ENCODE measurements at places on chromosomes 7 and 10.

DNA sequence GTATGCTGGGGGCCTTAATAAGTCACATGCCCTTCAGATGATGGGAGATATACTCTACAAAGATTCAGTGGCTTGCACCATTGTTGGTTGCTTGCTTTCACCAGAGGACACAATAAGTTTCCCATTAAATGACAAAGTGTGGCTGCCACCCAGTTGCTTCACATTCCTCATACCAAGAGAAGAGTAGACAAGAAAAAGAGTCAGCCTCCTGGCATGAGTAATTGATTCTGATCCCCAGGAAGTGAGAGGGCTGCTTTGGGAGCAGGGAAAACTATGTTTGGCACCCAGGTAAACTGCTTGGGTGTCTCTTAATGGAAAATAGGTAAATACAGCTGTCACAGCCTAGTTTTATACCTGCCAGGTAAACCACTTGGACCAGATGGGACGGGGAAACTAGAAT lies 66.7 kb upstream of the IL6 start:
- no peak for DNase-seq

- DNase-seq, result no peak
Observed at GRCh38 chr10:130810856-130811255, 500.7 kb downstream of the TCERG1L start.

- no peak for DNase-seq
Observed at GRCh38 chr7:82126576-82126975, 317.0 kb downstream of the CACNA2D1 start.

- DNase-seq, result no peak
Observed at GRCh38 chr10:78292982-78293865, 259.6 kb downstream of the RPS24 start.

- DNase-seq, result no peak
Observed at GRCh38 chr10:88996927-88997326, 6.3 kb downstream of the FAS start.

DNA sequence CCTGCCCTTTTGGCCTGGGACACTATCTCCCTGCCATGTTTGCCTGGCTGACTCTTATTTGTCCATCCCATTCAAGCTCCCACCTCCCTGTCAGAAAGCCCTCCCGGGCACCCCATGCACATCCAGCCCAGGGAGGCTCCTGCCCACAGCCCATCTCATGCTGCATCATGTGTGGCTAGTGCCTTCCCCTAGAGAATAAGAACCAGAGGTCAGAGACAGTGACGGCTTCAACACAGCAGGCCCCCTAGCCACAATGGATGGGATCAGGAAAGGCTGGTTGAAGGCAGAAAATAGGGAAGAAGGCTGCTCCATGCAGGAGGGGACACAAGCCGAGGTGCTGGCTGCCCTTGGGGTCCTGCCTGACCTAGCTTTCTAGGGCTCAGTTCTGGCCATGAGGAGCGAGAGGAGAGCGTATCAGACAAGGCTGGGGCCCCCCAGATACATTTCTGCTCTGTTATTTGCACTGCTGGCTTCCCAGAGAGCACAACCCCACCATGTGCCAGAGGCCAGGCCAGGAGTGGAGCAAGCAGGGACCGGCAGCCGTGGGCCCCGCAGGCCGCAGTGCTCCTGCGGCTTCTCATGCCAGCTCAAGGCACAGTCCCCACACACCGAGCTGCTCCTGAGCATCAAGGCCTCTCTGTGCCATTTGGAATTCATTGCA lies 161.1 kb upstream of the ZMIZ1 start:
- no peak for DNase-seq

DNA sequence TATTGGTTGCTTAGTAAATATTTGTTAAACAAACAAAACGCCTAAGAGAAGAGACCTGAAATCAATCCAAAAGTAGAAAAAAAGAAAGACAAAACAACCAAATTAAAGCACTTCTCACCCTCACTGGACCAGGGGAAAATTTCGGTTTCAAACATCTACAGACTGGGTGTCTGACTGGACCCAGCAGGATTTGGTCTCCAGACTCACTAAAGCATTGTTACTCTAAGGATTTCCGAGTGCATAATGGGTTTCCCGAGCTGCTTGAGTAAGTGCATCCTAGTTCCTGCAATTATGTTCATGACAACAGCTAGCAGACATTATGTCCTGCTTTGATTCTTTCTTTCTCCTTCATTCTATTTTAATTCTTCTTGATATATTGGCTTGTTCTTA lies 51.8 kb upstream of the FAM3C start:
- DNase-seq, result no peak

DNA sequence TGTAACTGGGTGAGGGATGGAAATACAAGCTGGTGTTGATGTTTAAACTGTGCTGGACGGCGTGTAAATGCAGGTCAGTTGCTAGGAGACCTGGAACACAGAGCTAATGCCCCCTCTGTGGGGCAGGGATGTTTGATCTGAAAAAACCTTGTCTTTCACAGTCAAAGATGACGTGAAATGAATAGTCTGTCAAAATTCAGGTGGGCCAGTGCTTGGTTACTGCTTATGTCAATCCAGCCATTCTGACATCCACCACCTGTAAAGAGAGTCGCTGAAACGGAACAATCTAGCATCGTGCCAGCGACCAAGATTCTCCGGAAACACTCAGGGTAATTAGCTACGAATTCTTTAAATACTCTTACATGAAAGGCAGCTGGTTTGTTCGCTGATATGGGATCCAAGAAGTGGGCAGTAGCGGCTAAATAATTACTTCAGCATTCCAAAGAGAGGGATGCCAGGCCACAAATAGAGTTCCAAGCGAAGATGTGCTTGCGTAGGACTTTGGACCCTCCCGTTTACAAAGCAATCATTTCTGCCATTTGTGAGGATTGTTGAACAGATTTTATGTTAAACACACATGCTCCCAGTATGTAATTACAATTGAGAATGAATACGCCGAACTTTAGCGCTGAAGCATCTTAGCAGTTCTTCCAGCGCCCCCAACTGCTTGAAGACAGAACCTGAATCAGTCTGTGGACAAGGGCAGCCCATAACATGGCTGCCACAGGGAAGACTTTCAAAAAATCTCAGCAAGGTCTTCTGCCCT lies 7.3 kb upstream of the ASB4 start:
- DNase-seq, result peak; percentile 67

GRCh38 chr10:110254467-110254866 lies 47.1 kb downstream of the MXI1 start:
- DNase-seq, result no peak

DNA sequence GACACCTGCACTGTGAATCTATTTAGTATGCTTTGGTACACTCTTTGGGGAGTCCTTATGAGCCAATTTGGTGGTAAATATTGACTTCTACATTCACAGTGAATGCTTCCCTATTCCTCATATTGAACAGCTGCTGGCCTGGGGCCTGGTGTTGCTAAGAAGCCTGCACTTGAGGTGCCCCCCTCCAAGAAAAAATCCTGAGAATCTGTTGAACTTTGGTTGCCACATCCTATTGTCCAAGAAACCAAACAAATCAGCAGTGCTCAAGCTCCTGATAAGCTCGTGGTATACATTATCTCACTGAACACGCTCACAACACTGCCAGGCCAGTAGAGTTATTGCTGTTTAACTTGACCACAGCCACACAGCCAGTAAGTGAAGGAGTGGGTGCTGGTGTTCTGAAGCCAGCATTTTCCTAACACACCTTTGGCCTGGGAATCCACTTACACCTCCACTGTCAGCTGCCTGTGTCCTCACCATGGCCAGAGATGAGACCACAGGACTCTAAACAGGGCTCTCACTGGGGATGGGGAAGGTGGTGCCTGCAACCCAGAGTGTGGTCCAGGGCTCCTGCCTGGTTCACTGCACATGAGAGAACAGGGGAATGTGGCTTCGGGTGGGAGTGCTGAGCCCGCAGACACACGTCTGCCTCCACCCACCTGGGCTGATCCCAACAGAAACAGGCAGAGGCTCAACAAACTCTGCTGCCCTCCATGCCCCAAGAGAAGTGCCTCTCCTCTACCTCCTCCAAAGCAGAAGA lies 6.7 kb downstream of the DDC start:
- peak; percentile 99 for DNase-seq

DNA sequence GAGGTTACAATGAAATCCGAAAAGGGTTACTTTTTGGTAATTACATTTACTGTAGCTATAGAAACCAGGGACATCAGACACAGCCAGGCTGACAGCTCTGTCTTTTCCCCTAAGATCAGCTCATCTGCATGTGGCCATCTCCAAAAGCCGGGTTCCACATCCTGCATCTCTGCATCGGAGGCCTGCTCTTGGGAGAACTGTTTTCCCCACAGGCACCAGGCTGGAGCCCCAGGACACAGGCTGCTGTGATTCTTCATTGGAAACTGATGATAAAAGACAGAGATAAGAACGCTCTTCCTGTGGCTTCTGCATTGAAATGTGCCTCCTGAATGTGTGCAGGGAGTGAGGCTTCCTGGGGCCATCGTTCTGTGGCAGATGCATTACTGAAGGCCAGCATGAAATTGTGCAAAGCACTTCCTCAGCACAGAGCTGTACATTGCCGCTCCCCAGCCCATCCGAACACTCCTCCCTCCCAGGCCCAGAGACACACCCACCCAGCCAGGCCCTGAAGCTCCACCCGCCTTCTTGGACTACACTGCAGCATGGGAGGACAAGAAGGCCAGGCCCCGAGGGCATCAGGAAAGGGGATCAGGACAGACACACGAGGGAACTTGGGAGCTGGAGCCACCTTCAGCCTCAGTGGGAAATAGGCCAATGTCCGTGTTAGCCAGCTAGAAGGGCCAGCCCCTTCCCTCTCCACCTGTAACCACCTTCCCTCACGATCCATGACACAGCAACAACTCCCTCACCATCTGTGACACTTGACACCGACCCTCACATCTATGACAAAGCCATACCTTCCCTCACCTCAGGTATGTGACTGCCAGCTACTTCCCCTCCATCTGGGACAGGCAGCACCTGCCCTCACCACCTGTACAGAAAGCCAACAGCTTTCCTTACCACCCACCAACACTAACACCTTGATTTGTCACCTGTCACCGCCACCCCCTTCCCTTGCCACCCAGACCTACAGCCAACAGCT lies 113.2 kb downstream of the GRID1 start:
- no peak for DNase-seq

GRCh38 chr7:28378574-28379149 lies 33.7 kb upstream of the CREB5 start:
- no peak for DNase-seq

- DNase-seq, result no peak
Observed at GRCh38 chr10:18759575-18759974, 100.3 kb downstream of the ARL5B start.

DNA sequence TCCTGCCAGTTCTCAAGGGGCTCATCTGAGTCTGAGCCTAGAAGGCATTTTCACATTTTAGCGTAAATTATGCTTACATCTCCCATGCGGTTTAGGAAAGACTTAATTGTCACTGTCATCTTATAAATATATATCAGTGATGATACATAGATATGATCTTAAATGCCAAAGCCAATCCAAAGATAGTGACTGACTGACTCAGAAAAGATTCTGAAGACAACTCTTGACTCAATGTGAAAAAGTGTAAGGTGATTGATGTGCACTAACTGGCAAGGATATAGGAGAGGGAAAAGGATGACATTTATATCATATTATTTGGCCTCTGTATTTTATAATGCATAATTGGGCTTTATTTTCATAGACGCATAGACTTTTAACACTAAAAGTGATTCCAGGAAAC lies 84.9 kb upstream of the LRRN3 start:
- DNase-seq, result no peak

- no peak for DNase-seq
Observed at GRCh38 chr7:27899601-27900000, 159.6 kb downstream of the TAX1BP1 start.

- no peak for DNase-seq
Observed at GRCh38 chr10:117477211-117477947, 65.2 kb upstream of the EMX2 start.

GRCh38 chr10:122561212-122561611 lies 658 bp downstream of the DMBT1 start:
- no peak for DNase-seq

GRCh38 chr10:72935361-72935760 lies 19.2 kb downstream of the PLA2G12B start:
- DNase-seq, result no peak

DNA sequence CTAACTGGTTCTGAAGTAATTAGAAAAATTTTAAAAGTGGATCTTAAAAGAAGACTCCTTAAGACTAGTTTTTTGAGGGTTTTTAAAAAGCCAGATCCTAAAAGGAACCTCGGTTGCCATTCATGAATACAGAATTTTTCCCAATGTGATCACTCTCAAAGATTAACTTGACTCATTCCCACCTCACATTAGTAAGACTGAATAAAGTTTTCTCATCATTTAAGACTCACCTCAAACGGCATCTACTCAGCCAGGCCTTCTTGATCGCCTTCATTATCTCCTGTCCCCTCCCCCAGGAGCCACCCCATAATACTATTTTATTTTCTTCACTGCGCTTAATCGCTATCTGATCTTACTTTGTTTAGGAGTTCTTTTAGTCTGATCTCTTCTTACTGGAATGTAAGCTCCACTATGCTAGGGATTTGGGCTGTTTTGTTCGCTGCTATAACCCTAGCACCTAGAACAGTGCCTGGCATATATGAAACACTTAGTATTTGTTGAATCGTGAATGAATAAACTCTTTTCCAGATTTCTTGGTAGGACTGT lies 55.9 kb upstream of the PCGF5 start:
- no peak for DNase-seq

DNA sequence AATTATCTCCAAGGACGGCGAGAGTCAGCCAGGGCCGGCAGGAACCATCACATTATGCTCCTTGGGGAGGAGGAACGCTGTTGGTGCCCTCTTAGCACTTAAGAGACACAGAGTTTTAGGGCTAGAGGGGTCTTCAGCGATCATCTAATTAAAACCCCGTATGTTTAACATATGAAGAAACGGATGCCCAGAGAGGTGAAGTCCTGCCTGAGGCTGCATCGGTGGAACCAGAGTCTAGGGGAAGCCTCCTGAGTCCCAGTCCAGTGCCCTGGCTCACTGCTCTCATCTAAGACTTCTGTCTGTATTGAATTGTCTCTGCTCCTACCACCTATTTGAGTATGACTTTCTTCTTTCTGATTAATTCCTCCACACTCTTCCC lies 688 bp upstream of the ABCB4 start:
- no peak for DNase-seq

DNA sequence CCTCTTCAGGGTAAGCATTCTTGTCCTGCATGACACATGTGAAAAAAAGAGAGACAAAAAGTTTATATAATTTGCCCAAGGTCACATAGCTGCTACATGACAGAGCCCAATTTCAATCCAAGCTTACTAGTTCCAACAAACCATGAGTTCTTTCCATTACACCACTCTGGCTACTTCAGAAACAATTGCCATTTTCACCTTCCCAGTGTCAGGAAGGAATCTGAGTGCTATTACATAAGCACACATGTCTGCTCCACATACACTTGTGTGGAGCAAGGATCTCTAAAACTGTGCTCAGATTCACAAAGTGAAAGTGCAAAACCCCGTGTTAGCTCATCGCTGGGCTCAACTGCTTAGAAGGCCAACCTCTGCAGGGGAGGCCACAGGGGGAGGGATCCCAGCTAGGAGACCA lies 356.2 kb upstream of the NFE2L3 start:
- DNase-seq, result no peak

DNA sequence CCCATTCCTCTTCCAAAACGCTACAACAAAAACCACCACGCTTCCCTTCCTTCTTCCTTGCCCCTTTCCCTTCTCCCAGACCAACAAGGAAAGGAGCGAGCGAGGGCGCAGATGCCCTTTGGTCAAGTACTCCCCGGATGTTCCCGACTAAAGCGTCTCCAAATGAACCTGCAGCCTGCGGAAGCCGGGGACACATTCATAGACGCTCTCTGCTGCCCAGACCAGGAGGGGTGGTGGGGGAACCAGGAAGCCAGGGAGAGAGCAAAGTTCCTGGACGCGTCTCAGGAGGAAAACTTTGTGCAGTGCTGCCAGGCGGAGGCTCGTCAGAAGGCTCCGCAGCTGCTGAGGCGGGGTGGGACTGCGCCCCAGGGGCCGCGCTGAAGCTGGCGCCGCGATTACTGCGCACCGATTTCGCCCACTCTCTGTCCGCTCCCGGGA lies 754 bp downstream of the SEMA3D start:
- DNase-seq, result peak; percentile 47
